NCI-H69 (cell line): ENCODE measurements at places on chromosomes 16 and 17.

- no peak for DNase-seq
Observed at GRCh38 chr17:66309793-66310192, 7.4 kb downstream of the PRKCA start.

- DNase-seq = peak; percentile 62
Observed at GRCh38 chr16:11356573-11357331, 11.5 kb downstream of the RMI2 start.

- DNase-seq = no peak
Observed at GRCh38 chr16:86584071-86584685, 5.8 kb downstream of the FOXL1 start.

GRCh38 chr17:50640686-50641351 is 6.1 kb downstream of the ABCC3 start:
- no peak for DNase-seq

- DNase-seq = no peak
Observed at GRCh38 chr16:77890075-77890474, 101.7 kb downstream of the VAT1L start.

GRCh38 chr17:44307387-44308186 is 814 bp upstream of the RUNDC3A start:
- DNase-seq = peak; percentile 85

- DNase-seq = peak; percentile 71
Observed at GRCh38 chr17:42843358-42843934, 934 bp upstream of the AOC2 start.

DNA sequence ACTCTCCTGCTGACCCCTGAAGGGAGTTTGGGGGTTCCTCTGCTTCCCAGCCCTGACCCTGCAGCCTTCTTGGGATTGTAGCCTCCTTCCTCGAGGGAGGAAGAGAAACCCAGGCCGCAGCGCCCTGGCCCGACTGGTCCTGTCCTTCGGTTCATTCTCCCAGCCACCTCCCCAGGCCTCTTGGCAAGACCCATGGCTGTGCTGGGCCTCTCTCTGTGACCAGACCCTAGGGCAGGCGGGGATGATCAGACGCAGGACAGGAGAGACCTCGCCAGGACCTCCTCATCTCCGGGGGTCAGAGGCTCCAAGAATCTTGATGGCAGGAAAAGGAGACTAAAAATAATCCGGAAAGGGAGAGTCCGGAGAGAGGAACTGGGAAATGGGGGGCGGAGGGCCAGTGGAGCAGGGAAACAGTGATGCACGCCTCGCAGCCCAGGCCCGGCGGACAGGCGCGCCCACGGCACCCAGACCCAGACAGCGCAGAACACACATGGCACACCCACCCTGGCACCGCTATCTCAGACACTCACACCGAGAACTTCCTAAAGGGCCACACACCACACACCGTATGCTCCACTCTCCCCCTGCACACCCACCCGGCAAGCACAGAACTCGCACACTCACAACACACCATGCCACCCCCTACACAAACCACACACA is 1.2 kb downstream of the ARHGEF15 start:
- DNase-seq = no peak

- DNase-seq = peak; percentile 60
Observed at GRCh38 chr16:89565506-89566372, 5.3 kb downstream of the RPL13 start.
